ENCODE measurements at places on chromosomes 3 and 15. TPM values are rescaled to one million over a fixed set of nuclear protein-coding genes. Genes with fewer than 3 reads are reported as not detected.

Gene LIPH
- total RNA-seq = not detected

Gene CNTN6
- not detected for total RNA-seq

Gene FBXL2
- 14.0 TPM for total RNA-seq

Gene RTP1
- total RNA-seq = not detected

Gene PIF1
- 8.9 TPM for total RNA-seq

Gene IRAK2
- total RNA-seq = 2.9 TPM

Gene PDCD7
- 19.5 TPM for total RNA-seq

Gene ACKR4
- total RNA-seq = not detected

Gene HTR3E
- total RNA-seq = 7.1 TPM

Gene TMEM212
- total RNA-seq = not detected

Gene GPR149
- not detected for total RNA-seq
